NAMALWA (cell line): ENCODE measurements at places on chromosomes 16 and 17.

GRCh38 chr17:17149520-17150447, 56.3 kb downstream of the PLD6 start:
- DNase-seq: no peak

- no peak for DNase-seq
These were observed 6.8 kb upstream of the HROB start for GRCh38 chr17:44134752-44135568.

DNA sequence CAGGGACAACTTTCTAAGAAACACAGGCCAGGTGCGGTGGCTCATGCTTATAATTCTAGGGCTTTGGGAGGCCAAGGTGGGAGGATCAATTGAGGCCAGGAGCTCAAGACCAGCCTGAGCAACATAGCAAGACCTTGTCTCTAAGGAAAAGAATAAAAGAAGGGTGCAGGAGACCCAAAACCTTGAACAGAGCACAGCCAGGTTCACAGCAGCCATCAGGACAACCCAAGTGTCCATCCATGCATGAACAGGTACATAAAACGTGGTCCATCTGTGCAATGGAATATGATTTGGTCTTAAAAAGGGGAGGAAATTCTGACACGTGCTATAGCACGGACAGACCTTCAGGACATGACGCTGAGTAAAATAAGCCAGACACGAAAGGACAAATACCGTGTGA, 91.0 kb downstream of the PGS1 start:
- no peak for DNase-seq

- no peak for DNase-seq
These were observed 218.6 kb upstream of the ASIC2 start for GRCh38 chr17:33511670-33512069.

DNA sequence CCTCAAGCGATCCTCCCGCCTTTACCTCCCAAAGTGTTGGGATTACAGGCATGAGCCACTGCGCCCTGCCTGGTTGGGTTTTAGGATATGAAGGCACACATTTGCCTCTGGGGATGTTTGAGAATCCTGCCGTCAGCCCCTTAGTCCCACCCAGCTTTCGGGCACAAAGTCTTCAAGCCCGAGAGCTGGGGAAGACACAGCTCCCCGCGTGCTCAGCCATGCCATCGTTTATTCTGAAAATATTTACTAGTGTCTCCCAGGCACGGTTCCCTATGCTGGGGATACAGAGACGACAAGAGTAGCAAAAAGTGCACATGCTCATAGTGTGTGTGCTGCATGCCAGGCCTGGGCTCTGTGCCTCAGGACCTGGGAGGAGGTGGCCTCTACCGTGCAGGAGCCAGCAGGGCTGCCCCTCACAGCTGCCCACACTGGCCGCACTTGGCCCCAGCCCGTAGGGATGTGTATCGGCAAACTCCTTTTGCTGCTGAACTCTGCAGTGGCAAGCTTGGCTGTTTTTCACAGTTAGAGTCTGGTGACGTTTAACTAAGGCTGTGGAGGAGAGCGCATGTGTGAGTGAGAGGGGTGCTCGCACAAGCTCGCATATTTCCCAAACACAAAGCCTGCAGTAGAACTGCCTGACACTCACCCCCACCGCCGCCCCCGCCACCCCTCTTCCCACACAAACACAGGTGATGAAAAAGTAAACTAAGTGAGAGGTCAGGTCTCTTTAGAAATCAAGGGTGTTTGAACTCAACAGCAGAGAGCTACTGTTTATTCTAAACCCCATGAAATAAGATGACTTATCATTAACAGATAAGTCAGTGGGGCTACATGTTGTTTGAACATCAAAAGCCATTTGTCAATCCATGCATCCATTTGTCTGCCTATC, 266.4 kb downstream of the MRTFB start:
- DNase-seq: no peak

DNA sequence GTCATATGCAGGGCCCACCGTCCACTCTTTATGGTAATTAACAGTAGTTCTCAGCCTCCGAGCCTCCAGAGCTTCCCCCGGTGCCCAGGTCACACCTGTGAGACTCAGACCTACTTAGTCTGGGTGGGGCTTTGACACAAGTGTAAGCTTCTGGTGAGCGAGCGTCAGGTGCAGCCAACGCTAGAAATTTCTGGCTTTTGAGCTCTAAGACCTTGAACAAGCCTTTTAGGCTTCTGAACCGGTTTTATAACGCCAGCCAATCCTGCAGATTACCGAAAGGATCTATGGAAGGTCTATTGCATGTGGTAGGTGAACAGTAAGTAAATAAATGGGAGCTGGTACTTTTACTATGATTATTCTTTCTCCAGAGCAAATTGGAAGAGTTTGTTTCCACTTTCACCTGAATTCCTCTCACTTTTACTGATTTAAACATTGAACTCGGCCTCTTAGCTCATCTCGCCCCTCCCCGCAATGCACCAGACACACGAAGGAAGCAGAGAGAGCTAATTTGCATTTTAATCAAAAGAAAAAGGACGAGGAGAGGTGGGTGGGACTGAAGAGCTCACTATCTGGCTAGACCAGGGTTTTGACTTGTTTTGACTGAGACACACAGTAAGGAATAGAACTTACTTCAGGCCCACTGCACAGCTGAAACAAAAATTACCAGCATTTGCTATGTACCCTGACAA, 47.1 kb downstream of the ABAT start:
- DNase-seq: peak; percentile 8

DNA sequence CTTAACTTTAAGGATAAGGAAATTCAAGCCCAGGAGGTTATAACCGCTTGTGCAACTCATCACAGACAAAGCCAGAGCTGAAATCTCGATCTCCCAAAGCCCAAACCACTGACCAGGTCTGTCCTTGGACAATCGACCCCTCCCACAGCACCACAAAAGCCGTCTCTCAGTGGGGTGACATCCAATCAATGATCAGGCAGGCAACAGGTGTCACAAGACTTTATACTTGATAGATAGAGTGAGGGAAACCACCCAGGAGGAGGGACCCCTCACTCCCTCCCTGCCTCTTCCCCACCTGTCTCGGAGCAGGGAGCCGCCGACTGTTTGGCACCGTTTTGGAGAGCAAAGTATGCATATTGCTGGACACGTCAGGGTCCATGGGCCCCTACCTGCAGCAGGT, 14.5 kb upstream of the SDR42E2 start:
- DNase-seq: no peak

- DNase-seq: no peak
These were observed 30.8 kb downstream of the CYB5D2 start for GRCh38 chr17:4173781-4174180.

- no peak for DNase-seq
These were observed 77.1 kb downstream of the CRISPLD2 start for GRCh38 chr16:84896847-84897246.

DNA sequence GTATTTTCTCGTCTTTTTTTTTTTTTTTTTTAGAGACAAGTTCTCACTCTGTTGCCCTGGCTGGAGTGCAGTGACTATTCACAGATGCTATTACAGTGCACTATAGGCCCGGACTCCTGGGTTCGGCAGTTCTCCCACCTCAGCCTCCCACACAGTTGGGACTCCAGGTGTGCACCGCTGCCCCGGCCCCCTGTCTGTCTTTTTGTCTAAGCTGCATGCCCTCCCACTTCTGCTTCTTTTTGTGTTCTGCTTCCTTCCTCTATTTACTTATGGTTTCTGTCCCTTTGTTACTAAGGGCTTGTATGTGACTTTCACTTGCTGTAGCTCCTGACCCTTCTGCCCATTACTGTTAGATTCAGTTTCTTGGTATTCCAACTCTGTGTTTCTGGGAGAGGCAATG, 20.5 kb downstream of the SLC7A6 start:
- DNase-seq: peak; percentile 75

GRCh38 chr16:11781773-11782172, 15.3 kb downstream of the ZC3H7A start:
- DNase-seq: peak; percentile 83

DNA sequence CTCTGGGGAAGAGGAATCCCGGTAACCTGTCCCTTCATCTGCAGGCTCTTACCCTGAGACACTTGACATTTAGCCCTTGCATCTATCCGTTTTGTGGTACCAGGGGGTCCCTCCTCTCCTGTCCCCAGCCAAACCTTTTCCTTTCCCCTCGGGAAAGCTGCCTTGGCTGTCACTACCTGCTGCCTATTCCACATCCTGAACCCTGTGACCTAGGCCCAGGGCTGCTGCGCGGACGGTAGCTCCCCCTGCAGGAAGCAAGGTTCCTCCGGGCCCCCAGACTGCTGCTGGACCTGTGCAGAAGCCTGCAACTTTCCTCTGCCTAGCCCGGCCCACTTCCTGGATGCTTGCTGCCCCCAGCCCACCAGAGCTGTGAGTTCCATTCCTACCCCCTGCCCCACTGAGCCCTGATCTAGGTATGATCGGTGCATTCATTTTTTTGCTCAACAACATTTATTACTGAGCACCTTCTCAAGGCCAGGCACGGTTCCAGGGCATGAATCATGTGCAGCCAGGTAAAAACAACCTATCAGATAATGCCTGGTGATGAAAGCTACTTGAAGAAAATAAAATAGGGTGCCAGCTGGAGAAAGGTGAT, 10.5 kb upstream of the ALDOA start:
- peak; percentile 71 for DNase-seq

- DNase-seq: no peak
These were observed 13.5 kb downstream of the PRMT7 start for GRCh38 chr16:68324336-68324735.

- no peak for DNase-seq
These were observed 183.1 kb upstream of the PSMD7 start for GRCh38 chr16:74113545-74113944.

- DNase-seq: peak; percentile 58
These were observed 2.3 kb downstream of the NDUFB10 start for GRCh38 chr16:1961651-1962067.

DNA sequence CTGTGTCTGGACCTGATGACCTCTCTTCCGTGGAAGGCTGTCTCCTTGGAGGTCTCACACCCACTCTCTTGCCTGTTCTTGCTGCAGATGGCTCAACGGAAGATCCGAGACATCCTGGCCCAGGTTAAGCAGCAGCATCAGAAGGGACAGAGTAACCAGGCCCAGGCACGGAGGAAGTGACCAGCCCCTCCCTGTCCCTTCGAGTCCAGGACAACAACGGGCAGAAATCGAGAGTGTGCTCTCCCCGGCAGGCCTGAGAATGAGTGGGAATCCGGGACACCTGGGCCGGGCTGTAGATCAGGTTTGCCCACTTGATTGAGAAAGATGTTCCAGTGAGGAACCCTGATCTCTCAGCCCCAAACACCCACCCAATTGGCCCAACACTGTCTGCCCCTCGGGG, 52.1 kb downstream of the IGF2BP1 start:
- no peak for DNase-seq
